ENCODE measurements at places on chromosomes 1 and 21.

DNA sequence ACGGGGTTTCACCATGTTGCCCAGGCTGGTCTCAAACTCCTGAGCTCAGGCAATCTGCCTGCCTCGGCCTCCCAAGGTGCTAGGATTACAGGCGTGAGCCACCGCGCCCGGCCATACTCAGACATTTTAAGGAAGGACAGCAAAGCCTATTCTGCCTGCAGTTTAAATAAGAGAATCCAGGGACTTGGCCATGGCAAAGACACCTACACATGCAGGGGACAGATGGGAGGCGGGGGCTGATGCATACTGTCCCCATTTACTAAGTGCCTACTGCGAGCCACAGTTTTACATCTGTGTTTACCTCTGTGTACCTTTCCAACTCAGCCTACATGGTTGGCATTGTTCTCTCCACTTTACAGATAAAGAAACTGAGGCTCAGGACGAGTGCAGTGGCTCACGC, 25.4 kb downstream of the LDLRAD2 start:
- DNase-seq: no peak

- DNase-seq: no peak
Observed at GRCh38 chr1:118101515-118101844, 83.5 kb downstream of the SPAG17 start.

DNA sequence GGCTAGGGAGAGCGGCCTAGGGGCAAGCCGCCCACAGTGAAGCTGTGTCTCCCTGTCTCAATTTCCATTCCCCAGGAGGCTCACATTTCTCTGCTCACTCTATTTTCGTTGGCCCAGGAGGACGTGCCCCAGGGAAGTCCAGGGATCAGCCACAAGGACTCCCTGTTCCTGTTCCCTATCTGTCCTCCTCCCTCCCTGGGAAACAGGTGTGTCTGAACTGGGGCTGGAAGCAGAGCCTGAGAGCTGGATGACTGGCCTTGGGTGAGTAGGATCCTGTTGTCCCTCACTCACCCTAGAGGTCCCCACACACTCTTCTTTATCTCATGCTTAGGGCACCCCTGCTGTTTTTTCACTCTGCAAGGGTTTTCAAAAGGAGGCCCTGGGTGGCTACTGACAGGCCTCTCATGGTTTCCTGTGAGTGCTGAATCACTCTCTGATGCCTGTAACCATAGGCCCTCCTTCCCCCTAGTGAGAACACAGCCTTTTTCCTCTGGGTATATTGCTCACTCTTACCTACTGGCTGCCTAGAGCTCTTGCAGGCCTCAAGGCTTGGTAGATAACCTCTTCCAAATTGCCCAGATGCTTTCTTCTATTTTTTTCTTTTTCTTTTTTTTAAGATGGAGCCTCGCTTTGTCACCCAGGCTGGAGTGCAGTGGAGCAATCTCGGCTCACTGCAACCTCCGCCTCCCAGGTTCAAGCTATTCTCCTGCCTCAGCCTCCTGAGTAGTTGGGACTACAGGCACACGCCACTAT, 3.3 kb upstream of the UTP11 start:
- peak; percentile 51 for DNase-seq

- no peak for DNase-seq
Observed at GRCh38 chr1:226201029-226201593, 14.6 kb upstream of the ACBD3 start.

DNA sequence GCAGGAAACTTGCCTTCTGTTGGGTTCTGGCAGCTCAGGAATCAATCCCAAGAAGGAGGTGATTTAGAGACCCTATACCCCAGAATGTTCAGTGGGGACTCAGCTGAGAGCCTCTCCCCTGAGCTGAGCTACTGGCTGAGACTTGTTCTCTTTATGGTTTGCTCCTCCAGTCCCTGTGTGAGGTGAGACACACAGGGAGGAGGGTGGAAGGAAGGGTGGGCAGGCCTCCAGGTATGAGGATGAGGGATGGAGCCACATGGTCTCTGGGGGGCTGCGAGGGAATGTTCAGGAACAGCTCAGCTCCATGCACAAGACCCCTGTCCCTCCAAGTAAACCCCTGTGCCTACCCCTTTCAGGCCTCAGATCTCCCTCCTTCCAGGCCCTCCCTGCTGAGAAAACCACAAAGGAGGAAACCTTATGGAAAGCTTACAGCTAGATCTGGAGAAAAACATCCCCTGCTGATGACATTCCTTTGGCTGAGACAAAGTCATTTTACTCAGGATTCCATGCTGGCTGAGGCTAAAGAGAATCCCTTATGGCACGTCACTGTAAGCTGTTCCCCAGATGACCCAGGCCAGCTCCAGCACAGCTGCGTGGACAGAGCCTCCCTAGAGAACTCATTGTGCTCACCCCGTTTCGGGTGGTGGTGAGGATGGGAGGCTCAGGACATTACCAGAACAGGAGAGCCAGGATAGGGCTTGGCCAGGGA, 91.5 kb upstream of the IPO9 start:
- DNase-seq: no peak

- no peak for DNase-seq
Observed at GRCh38 chr1:45337630-45338325, 2.2 kb upstream of the TOE1 start.

DNA sequence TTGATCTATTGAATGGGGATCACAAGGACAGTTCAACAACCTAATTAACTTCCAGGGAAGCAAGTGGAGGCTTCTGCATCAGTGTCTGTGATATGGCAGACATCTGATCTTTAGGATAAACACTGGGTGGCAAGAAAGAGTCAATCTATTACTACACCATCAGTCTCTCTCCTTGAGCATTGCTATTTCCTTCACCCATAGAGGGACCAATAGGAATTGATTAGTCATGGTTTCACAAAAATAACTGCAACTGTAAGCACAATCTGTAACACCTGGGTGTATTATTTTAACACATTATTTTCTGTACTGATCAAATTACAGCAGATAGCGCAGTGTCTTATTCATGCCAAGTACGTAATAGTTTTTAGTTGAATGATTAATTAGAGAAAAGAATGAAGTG, 50.3 kb downstream of the USP24 start:
- DNase-seq: no peak

DNA sequence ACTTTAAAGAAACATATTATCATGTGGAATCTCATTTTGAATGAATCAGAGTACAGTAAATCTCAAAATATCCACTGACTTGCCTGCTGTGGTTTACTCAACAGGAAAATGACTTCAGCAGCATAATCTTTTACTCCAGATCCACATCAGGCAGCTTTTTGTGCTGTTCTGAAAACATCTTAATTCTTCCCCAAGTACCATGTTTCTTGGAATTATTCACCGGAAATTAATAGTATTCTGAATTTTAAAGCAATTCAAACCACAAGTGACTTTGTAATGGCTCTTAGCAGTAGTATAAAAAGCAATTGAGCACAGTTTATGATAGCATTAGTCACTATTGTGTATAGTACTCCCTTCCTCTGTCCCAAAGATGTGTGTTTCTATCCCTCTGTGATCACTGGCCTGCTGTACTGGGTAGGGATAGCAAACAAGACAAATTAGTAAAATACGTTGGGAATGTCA, 64.2 kb upstream of the ERRFI1 start:
- DNase-seq: no peak

DNA sequence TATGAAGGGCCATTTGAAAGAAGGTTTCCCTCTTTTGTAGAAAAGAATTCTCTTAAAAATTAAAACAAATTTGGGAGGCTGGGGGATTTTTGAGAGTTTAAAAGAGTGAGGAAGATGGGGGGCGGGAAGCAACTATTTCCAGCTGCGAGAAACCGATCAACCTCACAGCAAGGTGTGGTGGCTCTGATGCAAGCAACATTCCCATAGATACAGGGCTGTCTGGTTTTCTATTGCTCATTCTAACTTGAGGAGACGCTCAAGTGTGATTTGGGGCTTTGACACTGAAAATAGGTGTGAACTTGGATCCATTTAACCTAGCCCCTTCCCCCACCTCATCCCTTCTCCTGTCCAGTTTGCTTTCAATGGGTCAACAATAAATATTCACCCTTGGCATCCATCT, 7.2 kb downstream of the RUNX1 start:
- DNase-seq: no peak

GRCh38 chr1:74933500-74933899, 200.5 kb downstream of the TYW3 start:
- no peak for DNase-seq

Measured in activated naive CD4-positive, alpha-beta T cell treated with Interleukin-2 at 50 U/mL for 16 hours (primary cell).